Nephron progenitor cell (in vitro differentiated cells): ENCODE measurements at places on chromosomes 1 and 21.

GRCh38 chr1:228763561-228763960 is 28.3 kb downstream of the RHOU start:
- DNase-seq = no peak

DNA sequence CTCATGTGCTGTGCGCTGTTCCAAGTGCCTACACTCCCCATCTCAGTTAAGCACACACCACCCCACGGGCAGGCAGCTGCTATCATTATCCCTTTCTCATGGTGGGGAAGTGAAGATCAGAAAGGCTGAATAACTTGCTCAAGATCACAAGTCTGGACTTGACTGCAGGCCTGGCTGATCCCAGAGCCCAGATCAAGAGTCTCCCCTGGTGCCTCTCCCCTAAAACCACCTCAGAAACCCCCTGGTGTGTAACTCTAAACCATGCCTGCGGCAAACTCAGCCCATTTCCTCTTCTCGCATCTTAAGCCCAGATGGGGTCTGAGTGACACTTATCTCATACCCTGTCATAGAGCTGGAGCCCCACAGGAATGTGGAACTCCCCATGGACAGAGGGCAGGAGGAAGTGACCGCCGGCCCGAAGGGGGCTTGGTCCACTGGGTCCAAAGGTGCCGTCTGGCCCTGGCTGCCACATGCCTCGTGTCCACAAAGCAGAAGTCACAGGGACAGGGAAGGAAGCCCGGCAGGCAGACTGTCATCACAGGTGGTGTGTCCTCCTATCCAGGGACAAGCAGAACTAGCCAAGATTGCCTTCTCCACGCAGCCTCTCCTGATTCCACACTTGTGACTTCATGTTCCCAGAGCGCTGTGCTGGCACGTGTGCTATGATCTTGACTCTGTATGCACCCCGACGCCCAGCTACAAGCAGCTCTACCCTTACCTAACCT is 92.1 kb downstream of the SYF2 start:
- no peak for DNase-seq

- DNase-seq = no peak
These were observed 102.1 kb downstream of the DAB1 start for GRCh38 chr1:57321776-57322175.

DNA sequence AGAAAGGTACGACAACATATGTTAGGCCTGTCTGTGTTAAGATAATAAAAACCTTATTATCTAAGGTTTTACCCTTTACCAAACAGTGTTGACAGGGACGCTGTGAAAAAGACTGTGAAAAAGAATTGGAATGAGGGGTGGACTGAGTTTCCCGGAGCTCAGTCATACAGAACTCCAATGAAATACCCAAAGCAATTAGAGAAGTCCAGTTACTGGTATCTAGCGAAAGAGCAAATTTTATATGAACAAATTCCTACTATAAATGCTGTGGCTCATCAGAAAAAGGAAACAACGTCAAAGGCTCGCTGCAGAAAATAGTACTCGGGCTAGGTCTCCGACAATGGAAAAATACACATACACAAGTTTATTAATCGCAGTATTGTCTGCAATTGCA is 708 bp upstream of the RBBP5 start:
- DNase-seq = no peak

DNA sequence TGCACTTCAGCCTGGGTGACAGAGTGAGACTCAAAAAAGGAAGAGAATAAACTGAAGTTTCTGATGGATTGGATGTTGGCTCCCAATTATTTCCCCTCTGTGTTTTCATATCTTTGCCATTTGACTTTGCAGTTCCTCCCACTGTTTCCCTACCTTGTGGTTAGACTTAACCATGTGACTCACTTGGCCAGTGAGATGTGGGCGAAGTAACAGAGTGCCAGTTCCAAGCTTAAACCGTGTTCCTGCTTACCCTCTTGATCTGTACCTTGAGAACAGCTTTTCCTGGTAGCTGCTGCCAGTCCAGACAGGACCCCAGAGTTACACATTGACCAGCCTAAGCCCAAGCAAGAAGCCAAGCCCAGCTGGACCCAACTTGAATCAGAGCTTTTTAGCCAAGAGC is 323.4 kb downstream of the LTN1 start:
- DNase-seq = no peak

- no peak for DNase-seq
These were observed 2.7 kb upstream of the CNN3 start for GRCh38 chr1:94929351-94930217.

DNA sequence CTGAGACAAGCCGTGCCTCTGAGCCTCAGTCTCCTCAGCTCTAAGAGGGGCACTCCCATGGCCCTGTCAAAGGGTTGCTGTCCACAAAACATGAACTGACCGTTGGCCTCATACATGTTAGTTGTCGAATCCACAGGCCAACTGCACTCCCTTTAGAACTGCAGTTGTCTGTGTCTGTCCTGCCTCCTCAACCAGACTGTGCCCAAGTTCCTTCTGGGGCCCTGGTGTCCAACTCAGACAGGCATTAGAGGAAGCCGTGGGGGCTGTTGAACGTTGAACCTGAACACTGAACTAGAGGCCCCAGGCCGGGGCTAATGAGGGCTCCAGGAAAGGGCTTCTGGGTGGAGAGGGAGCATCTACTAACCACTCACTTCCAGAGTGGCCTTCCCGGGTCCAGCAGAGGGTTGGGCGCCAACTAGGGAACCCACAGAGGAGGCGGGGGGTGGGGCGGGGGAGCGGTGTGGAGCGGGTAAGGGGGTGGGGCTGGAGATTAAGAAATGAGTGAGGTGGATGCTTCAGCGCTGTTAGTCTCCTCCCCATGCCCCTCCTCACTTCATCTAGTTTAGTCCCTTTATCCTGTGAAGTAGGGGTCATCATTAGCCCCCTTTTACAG is at the start of gene RAB42:
RAB42 (plus strand) TSS at position 558 of the 613 bp plus-strand sequence. CDS start 247 bp downstream, outside the sequence.
- DNase-seq = peak; percentile 38

DNA sequence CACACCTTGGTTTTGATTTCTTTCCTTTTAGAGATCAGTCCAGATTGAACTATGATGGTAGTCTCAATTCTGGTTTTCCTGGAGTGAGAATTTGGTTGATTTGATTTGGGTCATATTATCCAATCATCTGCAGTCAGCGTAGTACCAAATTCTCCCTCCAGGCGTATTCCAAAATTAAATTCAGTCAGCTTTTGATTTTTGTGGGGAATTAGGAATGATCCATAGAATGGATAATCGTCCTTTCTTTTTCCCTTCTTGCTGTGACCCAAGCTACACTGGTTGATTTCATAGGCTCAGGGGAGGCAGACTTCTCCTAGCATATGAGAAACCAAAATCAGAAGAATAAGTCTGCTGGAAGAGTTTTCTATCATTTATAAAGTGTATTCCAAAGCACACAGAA is 4.9 kb downstream of the PRCC start:
- DNase-seq = no peak

GRCh38 chr1:241485554-241485992 is 34.0 kb downstream of the FH start:
- no peak for DNase-seq

DNA sequence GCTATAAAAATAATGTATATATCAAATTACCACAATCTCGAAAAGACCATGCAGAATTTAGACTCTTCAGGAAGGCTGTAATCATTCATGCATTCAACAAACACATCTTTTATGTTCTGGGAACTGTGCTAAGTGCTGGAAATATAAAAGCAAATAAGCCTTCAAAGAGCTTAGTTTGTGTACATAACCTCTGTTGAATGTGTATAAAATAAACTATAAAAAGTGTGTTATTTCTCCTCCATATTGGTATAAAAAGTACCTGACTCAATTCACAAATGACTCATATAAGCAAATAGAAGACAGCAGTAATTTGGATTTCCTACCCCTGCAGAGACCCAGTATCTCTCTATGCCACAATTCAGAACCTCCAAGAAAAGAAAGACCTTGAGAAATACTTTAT is 36.8 kb downstream of the RAB3GAP2 start:
- DNase-seq = no peak

GRCh38 chr1:182279724-182280503 is 111.7 kb downstream of the GLUL start:
- DNase-seq = no peak

- no peak for DNase-seq
These were observed 75.6 kb downstream of the TAS1R2 start for GRCh38 chr1:18783705-18784481.

- DNase-seq = no peak
These were observed 155.6 kb upstream of the SOD1 start for GRCh38 chr21:31503939-31504338.

GRCh38 chr21:17793246-17794123 is 25.7 kb downstream of the C21orf91 start:
- no peak for DNase-seq

DNA sequence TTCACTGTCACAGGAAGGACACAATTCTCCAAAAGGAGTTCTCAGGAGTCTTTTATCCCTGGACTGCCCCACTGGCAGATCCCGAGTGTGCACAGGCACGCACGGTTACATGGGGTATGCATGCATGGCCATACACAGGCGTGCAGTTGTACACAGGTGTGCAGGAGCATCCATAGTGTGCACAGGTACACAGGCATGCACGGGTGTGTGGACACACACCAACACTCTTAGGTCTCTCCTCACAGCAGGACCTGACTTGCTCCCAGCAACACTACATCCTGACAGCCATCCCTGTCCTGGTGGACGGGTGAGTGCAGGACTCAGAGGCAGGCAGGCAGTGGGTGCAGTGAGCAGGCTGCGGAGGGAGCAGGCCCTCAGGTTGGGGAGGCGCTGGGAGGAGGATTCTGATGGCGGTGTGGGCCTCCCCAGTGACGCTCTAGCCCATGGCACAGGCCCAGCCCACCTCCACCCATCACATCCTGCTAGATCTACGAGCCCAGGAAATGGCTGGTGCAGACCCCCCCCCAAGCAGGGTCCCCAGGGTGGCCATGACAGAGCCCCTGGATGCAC is 28.4 kb downstream of the SLC19A1 start:
- no peak for DNase-seq

DNA sequence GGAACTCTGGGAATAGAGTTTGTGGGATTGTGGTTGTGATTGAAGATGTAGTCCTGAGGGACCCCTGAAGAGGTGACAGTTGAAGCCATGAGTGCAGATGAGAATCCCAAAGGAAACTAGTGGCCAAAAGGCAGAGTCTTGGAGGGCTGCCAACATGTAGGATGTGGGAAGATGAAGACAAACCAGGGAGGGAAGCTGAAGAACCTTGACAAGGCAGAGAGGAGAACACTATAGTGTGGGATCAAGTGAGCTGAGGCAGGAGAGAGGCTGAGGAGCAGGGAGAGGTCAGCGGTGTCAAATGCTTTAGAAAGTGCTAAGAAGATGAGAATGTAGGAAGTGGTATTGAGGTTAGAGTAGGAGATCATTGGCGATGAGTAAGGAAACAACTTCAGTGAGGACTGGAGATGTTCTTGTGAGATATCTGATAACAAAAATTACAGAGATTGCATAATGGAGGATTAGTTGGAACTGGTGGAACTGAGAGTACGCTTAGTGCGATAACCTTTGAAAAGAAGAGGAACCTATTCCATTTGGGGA is 88.5 kb upstream of the VCAM1 start:
- DNase-seq = no peak

DNA sequence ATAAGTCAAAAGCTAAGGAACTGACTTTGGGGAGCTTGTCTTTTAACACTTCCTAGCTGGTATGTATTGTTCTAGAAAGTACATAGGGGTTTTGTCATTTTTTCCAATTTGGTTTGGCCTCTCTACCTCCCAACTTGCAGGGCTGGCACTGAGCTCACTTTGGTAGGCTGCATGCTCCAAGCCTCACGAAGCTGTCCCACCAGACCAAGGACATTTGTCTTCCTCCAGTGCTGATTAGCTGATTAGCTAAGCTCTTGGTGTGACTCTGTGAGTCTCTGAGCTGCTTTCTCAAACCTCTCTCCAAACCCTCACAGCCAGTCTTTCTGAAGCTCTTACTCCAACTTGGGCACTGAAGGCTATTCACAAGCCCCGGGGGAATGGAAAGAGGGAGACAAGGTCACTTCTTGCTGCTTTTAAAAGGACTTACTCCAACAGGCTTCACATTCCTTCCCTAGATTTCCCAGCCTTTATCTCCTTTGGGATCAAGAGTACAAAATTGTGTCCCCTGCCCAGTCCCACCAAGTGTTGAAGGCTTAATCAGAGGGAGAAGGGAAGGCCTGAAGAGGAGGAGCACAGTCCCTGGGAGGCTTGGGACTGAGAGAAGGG is 893 bp upstream of the CFAP45 start:
- DNase-seq = no peak

DNA sequence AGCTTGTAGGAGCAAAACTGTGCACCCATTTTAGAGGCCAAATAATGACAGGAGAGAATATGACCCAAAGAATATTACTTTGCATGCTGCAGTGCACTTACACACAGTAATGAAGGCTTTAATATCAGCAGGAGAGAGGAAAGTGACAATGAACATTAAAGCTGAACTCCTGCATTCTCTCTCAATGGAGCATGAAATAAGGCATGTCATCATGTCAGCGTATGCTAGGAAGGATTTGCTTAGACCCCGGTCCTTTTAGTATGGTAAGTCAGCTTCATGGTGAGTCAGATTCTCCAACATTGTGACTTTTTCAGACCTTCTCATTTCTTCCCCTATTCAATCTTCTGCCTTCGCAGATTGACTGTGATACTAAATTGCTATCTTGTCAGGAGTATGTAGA is 210.7 kb upstream of the TMPRSS15 start:
- no peak for DNase-seq

DNA sequence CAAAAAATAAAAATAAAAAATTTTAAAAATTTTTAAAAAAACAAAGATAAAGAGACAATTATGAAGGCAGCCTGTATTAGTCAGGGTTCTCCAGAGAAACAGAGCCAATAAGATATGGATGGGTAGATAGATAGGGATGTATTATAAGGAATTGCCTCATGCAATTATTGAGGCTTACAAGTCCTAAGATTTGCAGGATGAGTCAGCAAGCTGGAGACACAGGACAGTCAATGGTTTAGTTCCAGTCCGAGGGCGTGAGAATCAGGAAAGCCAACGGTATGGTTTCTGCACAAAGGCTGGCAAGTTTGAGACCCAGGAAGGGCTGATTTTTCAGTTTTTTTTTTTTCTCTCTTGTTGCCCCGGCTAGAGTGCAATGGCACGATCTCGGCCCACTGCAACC is 24.1 kb upstream of the EIF4G3 start:
- no peak for DNase-seq

DNA sequence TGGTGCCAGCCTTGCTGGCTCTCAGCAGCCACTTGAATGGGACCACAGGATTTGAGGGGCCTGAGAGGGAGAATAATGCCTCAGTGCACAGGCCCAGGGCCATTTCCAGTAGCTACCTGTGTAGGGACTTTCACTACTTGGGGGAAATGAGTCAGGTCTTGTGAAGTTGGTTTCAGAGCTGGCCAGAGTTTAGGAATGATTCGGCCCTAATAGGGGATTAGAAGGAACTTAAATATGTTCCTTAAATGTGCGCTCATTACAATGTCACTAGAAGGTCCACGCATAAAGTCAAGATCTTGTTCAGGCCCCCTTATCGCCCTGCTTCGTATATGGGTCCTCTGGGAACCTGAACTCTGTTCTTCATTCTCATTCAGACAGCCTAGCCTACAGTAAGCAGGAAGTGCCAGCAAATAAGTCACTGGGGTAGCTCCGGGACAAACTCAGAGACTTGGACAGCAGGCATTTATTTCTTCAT is 5.6 kb upstream of the AKR1A1 start:
- no peak for DNase-seq
